Gastrocnemius medialis (tissue), 4 donors: ENCODE measurements at places on chromosomes 5 and 9.

GRCh38 chr5:175800656-175801081 is 70.7 kb upstream of the CPLX2 start:
- H3K36me3 ChIP-seq, result no peaks in the 10 kb centered on the region
- no peaks in the 10 kb centered on the region for H3K4me1 ChIP-seq
- no peak for DNase-seq
- no peak overlapping the region for H3K27ac ChIP-seq
- H3K4me3 ChIP-seq, result no peak overlapping the region

DNA sequence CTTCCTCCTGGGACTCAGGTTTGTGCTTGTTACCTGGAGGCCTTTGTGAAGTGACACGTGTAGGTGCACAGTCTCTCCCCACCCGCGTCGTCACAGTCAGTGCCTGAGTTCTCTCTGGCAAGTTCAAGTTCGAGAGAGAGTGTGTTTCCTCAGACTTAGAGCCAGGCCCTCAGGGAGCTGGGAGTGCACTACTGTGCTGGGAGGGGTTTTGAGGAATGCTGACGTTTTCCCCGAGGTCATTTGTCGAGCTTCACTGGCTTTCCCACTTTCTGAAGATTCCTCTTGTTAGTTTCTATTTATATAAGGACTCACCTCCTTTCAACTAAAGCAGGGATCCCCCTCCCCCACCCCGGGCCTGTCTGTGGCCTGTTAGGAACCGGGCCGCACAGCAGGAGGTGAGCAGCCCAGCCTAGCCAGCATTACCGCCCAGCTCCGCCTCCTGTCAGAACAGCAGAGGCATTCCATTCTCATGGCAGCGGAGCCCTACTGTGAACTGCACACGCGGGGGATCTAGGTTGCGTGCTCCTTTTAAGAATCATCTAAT is 209.2 kb downstream of the DIRAS2 start:
- H3K27me3 ChIP-seq, result no peaks in the 10 kb centered on the region
- H3K4me3 ChIP-seq, result no peak overlapping the region
- no peak overlapping the region for H3K27ac ChIP-seq
- no peaks in the 10 kb centered on the region for H3K36me3 ChIP-seq

DNA sequence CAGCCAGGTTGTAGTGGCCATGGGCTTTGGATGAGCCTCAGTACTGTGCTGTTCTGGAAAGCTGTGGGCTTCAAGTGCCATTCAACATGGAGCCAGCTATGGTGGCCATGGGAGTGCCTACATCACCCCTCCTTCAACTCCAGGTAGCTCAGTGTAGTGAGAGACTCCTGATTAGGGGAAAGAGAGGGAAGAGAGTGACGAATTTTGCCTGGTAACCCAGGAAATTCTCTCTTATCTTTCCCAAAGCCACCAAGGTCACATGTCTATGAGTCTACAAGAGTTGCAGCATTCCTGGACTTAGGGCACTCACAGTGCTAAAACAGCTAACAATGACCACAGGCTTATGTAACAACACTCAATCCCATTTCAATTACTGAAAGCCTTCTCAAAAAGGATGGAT is 81.7 kb upstream of the SPTLC1 start:
- H3K4me1 ChIP-seq, result no peaks in the 10 kb centered on the region
- no peak overlapping the region for H3K27ac ChIP-seq
- H3K4me3 ChIP-seq, result no peak overlapping the region
- no peaks in the 10 kb centered on the region for H3K27me3 ChIP-seq

DNA sequence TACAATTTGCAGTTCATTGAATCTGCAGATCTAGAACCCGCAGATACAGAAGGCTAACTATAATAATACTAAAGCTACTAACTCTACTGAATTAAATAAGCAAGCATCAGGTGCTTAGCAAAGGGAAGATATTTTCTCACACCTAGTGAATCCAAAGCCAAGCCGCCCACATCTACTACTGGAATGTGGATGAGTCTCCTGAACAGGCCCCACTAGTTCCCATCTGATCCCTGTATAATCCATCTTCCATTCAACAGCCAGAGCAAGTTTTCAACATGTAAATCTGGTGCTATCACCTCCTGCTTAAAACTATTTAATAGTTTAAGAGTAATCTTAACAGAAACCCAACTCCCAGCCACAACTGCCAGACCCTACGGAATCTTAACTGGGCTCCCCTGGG is 18.9 kb downstream of the ARL15 start:
- no peak overlapping the region for H3K27ac ChIP-seq
- no peak overlapping the region for H3K4me3 ChIP-seq
- peaks cover 21% of the 10 kb centered on the region for H3K4me1 ChIP-seq
- DNase-seq, result no peak

- H3K36me3 ChIP-seq, result no peaks in the 10 kb centered on the region
- peak overlapping the region; percentile 1 for H3K27ac ChIP-seq
- H3K4me3 ChIP-seq, result no peak overlapping the region
- no peaks in the 10 kb centered on the region for H3K27me3 ChIP-seq
- peak; percentile 68 for DNase-seq
- peaks cover 12% of the 10 kb centered on the region for H3K4me1 ChIP-seq
Measured at GRCh38 chr9:136122425-136123383, 4.0 kb upstream of the TMEM250 start.

DNA sequence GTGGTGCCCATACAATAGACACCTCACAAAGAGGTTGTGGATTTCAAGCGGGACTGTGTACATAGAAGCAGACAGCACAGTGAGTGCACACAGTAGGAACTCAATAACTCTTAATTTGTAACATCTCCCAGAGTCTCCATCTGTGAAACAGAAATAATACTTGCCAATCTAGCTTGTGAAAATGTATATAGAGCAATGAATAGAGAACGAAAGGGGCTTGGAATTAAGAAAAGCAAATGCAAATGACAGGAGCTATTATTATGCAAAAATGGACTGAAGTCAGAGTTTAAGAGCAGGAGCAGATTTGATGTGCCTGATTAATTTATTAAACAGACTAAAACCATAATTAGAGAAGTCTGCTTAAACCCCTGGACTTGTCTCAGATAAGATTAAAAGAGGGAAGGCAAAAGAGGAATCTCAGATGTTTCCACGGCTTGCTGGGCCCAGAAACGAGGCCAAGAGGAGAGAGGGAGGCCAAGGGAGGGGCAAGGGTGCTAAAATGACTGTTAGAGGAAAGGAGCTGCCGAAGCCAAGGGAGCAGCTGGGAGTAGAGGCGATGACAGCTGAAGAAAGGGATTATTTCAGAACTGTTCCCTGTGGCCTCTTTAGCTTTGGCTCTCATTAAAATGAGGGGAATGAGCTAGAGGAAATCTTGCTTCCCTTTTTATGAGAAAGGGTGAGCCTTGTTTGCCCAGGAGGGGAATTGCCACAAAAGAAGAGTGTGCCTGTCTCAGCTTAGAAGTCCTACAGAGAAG is 72.1 kb downstream of the FEM1C start:
- no peak overlapping the region for H3K4me3 ChIP-seq
- H3K27ac ChIP-seq, result peak overlapping the region; percentile 77
- peak; percentile 38 for DNase-seq
- peaks cover 23% of the 10 kb centered on the region for H3K4me1 ChIP-seq
- no peaks in the 10 kb centered on the region for H3K27me3 ChIP-seq
- H3K36me3 ChIP-seq, result no peaks in the 10 kb centered on the region

DNA sequence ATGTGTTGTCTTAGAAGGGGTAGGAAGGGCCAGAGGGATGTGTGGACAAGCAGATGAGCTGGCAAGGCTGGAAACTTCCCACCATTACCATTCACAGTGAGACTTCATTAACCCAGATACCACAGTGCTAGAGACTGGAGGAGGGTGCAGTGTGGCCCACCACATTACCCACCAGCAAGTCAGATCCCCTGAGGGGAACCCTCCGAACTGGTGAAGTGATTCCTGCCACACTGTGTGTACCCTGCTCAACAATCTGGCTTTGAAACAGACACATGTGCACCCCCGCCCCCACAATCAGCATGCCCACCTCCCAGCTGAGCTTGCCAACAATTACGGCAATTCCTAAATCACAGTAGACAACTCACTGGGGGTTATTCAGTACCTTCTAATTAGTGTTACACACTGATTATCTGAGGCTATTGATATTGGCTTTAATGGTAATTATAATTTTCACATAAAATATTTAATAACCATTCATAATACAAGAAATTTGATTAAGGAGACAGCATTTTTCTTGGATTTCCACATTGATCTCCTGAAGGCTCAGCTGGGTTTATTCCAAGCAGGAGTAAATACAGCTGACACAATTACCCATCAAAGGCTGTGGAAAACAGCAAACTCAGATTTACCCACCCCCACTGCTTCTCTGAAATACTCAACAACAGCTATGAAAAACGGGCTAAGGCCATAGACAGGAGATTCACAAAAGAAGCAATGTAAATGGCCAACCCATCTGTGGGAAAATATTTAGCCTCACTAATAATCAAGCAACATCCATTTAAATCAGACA is 169.3 kb upstream of the FSTL4 start:
- H3K36me3 ChIP-seq, result no peaks in the 10 kb centered on the region
- peak overlapping the region; percentile 73 for H3K27ac ChIP-seq
- peaks cover 10% of the 10 kb centered on the region for H3K4me1 ChIP-seq
- H3K27me3 ChIP-seq, result no peaks in the 10 kb centered on the region
- DNase-seq, result no peak
- no peak overlapping the region for H3K4me3 ChIP-seq

GRCh38 chr9:122397749-122398148 is 26.9 kb downstream of the PTGS1 start:
- no peaks in the 10 kb centered on the region for H3K36me3 ChIP-seq
- no peaks in the 10 kb centered on the region for H3K4me1 ChIP-seq
- no peak for DNase-seq
- no peaks in the 10 kb centered on the region for H3K27me3 ChIP-seq
- no peak overlapping the region for H3K4me3 ChIP-seq

DNA sequence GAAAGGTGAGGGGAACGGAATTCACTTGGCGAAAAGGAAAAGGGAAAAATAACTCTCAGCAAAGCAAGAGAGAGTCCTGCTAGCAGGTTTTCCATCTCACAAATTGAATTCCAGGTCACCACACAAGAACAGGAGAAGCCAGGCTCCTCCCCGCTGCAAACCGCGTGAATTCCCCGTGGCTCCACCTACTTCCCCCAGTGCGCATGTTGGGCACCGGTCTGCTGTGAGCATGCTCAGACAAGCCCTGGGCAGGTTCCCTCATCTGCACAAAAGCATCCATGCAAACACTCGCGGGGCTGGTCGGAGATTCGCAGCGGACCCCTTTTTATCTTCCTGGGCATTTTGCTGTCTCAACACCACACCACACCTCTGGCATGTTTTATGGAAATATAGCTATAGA is 58.5 kb upstream of the S1PR3 start:
- no peak overlapping the region for H3K4me3 ChIP-seq
- H3K36me3 ChIP-seq, result no peaks in the 10 kb centered on the region
- no peak overlapping the region for H3K27ac ChIP-seq
- no peaks in the 10 kb centered on the region for H3K27me3 ChIP-seq
- no peak for DNase-seq
- no peaks in the 10 kb centered on the region for H3K4me1 ChIP-seq

DNA sequence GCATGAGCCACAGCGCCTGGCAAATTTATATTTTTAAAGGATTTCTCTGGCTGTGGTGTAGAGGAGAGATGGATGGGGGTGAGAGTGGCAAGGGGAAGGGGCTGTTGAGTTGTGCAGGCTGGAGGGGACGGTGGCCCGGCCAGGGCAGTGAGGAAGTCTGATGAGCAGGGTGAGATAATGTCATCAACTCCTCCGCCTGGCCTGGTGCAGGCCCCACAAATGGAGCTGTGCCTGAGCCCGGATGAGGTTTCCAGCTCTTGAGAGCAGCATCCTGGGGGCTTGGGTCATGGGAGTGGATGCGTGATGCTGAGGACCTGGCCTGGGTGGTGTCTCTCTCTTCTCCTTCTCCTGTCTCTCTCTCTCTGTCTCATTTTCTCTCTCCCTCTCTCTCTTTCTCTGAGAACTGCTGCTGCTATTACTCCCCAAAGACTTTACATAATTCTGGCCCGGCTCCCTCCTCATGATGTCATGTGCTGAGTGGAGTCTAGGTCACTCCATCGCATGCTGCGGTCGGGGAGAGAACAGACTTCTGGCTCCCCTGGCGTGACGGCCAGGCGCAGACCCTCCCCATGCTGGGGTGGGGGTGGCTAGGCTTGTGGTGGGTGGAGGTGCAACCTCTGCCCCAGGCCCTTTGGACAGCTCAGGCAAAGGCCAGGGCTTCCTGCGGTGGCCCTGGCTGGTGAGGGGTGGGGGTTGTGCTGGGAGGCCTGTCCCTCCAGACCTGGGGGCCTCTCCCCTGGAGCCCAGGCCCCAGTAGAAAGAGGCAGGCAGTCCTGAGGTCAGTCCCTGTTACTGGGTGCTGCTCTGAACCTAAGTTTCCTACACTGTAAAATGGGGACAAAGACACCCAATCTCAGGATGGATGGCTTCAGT is 26.4 kb downstream of the FGF18 start:
- no peaks in the 10 kb centered on the region for H3K27me3 ChIP-seq
- no peak overlapping the region for H3K4me3 ChIP-seq
- no peak for DNase-seq
- no peaks in the 10 kb centered on the region for H3K4me1 ChIP-seq
- no peak overlapping the region for H3K27ac ChIP-seq

- no peaks in the 10 kb centered on the region for H3K4me1 ChIP-seq
- no peaks in the 10 kb centered on the region for H3K36me3 ChIP-seq
- no peak for DNase-seq
- no peak overlapping the region for H3K4me3 ChIP-seq
Measured at GRCh38 chr9:110334183-110334582, 3.5 kb downstream of the TXNDC8 start.

DNA sequence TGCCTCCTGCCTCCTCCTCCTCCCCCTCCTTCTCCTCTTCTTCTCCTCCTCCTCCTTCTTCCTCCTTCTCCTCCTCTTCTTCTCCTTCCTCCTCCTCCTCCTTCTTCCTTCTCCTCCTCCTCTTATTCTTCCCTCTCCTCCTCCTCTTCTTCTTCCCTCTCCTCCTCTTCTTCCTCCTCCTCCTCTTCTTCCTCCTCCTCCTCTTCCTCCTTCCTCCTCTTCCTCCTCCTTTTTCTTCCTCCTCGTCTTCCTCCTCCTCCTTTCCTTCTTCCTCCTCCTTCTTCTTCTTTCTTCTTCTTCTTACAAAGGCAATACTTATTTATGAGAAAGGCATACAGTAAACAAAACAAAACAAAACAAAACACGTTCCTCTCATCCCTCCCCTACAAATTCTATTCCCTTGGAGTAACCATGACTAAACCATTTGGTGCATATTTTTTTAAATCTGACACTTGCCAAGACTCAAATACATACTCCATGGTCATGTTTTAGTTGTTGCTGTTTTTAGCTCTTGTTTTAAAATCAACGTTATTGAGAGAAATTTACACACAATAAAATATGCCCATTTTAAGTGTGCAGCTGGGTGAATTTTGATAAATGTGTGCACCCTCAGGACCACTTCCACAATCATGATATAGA is 135.6 kb downstream of the FOXD1 start:
- H3K27ac ChIP-seq, result no peak overlapping the region
- H3K27me3 ChIP-seq, result peaks cover 51% of the 10 kb centered on the region
- no peak overlapping the region for H3K4me3 ChIP-seq
- peaks cover 6% of the 10 kb centered on the region for H3K4me1 ChIP-seq

- no peak for DNase-seq
- no peak overlapping the region for H3K27ac ChIP-seq
- no peaks in the 10 kb centered on the region for H3K4me1 ChIP-seq
- no peak overlapping the region for H3K4me3 ChIP-seq
- no peaks in the 10 kb centered on the region for H3K36me3 ChIP-seq
Measured at GRCh38 chr5:40988746-40989510, 79.6 kb downstream of the C7 start.

- no peak for DNase-seq
- no peak overlapping the region for H3K27ac ChIP-seq
- H3K4me1 ChIP-seq, result no peaks in the 10 kb centered on the region
- no peaks in the 10 kb centered on the region for H3K36me3 ChIP-seq
- H3K27me3 ChIP-seq, result no peaks in the 10 kb centered on the region
Measured at GRCh38 chr5:82597437-82597836, 319.3 kb upstream of the RPS23 start.
